Glomerular endothelial cell (primary cell): ENCODE measurements at places on chromosomes 6 and 20. TPM values are rescaled to one million over a fixed set of nuclear protein-coding genes. Genes with fewer than 3 reads are reported as not detected.

The ZNF831 gene
- not detected in 2 replicates for total RNA-seq

The C20orf141 gene
- not detected in 2 replicates for total RNA-seq

The COX4I2 gene
- total RNA-seq: not detected in 2 replicates

The FAXC gene
- total RNA-seq: 0.82 and 2.5 TPM in 2 replicates

- DNase-seq: no peak
Observed at GRCh38 chr6:1516742-1517520, 92.8 kb upstream of the FOXC1 start.

DNA sequence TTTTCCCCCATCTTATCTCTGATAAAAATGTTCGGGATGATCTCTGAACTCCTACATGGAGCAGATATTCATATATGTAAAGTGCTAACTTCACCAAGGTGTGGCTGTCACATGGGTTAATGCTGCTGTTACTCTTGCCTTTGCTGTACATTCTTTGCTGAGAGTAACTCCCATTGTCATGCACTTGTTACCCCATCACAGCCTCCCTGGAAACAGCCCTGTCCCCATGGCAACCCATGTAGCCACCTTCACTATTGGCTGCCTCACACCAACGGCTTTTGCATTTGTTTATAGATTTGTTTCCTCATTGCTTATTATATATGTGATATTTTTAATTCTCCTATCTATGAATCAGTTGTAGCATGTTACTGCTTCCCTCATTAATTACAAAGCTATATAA, 17.3 kb upstream of the IBTK start:
- no peak for DNase-seq

- no peak for DNase-seq
Observed at GRCh38 chr6:40485300-40485699, 101.9 kb downstream of the LRFN2 start.

DNA sequence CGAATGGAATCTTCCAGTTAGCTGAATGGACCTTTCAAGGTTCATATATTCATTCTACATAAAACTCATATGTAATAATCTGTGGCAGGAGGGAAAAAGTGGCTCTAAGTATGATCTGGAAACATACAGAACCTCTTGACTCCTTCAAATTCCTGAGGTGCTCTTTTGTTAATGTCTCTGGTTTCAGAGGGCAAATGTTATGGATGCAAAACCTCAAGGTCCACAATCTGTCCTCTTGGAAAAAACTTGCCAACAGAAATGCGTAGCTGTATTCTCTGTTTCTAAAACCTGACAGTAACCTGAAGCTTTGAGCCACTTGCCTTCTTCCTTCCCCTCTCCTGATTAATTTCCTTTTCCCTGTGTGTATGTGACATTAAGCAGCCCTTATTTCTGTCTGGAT, 80.9 kb upstream of the SUPT3H start:
- DNase-seq: no peak

DNA sequence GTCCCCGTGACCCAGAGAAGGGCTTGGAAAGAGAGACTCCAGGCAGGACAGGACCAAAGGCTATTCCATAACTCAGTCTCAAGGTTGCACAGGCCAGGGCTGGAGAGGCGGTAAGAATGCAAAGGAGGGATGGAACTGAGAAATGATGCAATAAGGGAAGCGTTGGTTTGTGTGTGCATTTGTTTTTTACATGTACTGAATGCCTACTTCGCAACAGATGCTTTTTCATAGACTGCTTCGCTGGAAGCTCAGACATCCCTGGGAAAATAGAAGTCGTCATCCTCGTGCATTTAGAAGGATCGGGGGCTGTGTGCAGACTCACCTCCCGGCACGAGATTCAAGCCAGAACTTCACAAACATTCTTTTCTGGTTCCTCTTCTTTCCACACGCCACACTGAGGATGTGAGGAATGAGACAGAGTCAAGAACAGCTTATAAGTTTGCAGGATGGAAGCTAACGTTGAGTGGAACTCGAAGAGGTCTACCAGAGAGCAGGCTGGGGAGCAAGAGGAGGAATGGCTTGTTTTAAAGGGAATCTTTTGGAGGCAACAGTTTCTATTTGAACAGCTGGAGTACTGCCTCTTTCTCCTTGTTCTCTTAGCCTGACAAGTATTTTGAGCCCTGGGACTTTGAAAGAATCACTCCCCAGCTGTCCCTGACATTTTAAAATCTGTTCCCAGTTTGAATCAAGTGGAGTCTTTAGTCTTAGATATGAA, 19.3 kb upstream of the LY86 start:
- DNase-seq: no peak

- DNase-seq: no peak
Observed at GRCh38 chr6:33843131-33844121, 39.6 kb upstream of the MLN start.

- DNase-seq: no peak
Observed at GRCh38 chr20:58399926-58400325, 10.9 kb downstream of the VAPB start.
